H1 (cell line): ENCODE measurements at places on chromosomes 3 and 15. TPM values are rescaled to one million over a fixed set of nuclear protein-coding genes. Genes with fewer than 3 reads are reported as not detected.

Gene SH2D7
- polyA plus RNA-seq: not detected in 2 replicates

Gene BTLA
- polyA plus RNA-seq: not detected in 2 replicates

Gene SLC28A2
- 0.11 TPM in 1 of 2 replicates, not detected in the other for polyA plus RNA-seq

Gene CSPG4
- 1.4 and 1.9 TPM in 2 replicates for polyA plus RNA-seq

Gene GATA2
- polyA plus RNA-seq: 0.03 and 0.22 TPM in 2 replicates

Gene GP9
- polyA plus RNA-seq: not detected in 2 replicates

Gene EFL1
- 8.8 and 10.8 TPM in 2 replicates for polyA plus RNA-seq

Gene ZKSCAN7
- 5.5 and 10.2 TPM in 2 replicates for polyA plus RNA-seq

Gene ADAMTS9
- 0.13 and 0.20 TPM in 2 replicates for polyA plus RNA-seq

Gene SPINK8
- polyA plus RNA-seq: 0.29 TPM in 1 of 2 replicates, not detected in the other

Gene HOMER2
- polyA plus RNA-seq: 12.1 and 12.5 TPM in 2 replicates

Gene CELSR3
- polyA plus RNA-seq: 11.6 and 17.5 TPM in 2 replicates

Gene RTP3
- 0.06 and 0.08 TPM in 2 replicates for polyA plus RNA-seq

Gene P2RY12
- polyA plus RNA-seq: not detected in 2 replicates

Gene KNG1
- 0.05 TPM in 1 of 2 replicates, not detected in the other for polyA plus RNA-seq

Gene C3orf85
- polyA plus RNA-seq: not detected in 2 replicates

Gene CLRN1
- 0.17 and 0.20 TPM in 2 replicates for polyA plus RNA-seq

Gene KLHL18
- polyA plus RNA-seq: 19.9 and 27.3 TPM in 2 replicates

Gene LDHAL6B
- not detected in 2 replicates for polyA plus RNA-seq

Gene SCAANT1
- polyA plus RNA-seq: not detected in 2 replicates

Gene NANOGP8
- 14.5 and 23.3 TPM in 2 replicates for polyA plus RNA-seq
